Cardiac septum (tissue), 1 donor: ENCODE measurements at places on chromosomes 2 and 18.

- no peak for DNase-seq
Observed at GRCh38 chr2:179377296-179377695, 112.7 kb upstream of the SESTD1 start.

- no peak for DNase-seq
Observed at GRCh38 chr2:193583638-193584400, 1389.1 kb upstream of the TMEFF2 start.

- no peak for DNase-seq
Observed at GRCh38 chr2:60316381-60317033, 236.9 kb downstream of the BCL11A start.

GRCh38 chr2:216350214-216350791 is 22.0 kb downstream of the MARCHF4 start:
- DNase-seq = no peak

- peak; percentile 55 for DNase-seq
Observed at GRCh38 chr2:26555246-26556133, 77.6 kb upstream of the OTOF start.

- DNase-seq = no peak
Observed at GRCh38 chr2:226985583-226985946, 149.7 kb downstream of the RHBDD1 start.

DNA sequence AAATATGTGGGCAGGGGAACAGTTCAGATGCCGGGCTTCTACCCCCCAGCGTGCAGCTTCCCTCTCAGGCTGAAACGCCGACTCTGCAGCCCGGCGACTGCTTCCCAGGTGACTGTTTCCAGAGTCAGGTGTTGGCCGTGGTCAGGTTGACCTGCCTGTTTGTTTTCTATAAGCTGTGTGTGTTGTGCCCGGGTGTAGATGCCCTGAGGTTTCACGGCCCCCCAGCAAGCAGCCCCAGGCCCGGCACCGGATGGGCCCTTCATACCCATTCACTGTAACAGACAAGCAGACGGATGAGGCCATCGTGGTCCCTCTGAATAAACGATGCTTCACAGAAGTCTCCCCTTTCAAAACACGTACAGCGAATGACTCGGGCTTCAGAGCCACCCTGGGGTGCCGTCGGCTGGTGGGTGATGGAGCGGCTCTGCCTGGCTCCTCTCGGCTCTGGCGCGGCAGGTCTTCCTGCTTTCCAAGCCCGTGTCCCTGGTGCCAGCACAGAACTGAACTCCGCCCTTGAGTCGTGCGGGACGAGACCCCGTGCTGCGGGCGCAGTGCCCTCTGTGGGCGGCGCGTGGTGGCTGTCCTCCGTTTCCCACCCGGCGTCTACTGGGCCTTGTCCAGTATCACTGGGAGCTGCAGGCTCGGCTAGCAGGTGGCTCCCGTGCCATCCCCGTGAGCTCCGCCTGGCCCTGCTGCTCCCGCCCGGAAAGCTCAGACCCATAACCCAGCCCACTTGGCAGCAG is 15.0 kb upstream of the KCNG2 start:
- DNase-seq = peak; percentile 69

DNA sequence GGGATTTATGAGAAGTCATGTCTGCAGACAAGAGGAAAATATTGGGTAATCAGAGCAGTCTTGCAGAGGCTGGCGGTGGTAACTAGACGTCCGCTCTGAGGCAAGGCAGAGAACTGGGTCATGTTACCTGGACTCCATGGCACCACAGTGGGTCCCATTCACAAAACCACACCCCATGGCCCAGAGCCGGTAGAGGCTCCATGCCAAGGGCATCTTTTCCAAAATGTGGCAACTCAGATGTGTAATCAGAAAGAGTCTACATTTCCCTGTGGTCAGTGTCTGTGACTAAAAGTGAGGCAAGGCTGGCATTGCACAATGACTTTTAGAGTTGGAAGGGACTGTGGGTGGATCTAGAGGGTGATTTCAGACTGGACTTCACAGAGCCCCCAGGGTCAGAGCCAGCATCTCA is 113.1 kb downstream of the MREG start:
- DNase-seq = no peak

DNA sequence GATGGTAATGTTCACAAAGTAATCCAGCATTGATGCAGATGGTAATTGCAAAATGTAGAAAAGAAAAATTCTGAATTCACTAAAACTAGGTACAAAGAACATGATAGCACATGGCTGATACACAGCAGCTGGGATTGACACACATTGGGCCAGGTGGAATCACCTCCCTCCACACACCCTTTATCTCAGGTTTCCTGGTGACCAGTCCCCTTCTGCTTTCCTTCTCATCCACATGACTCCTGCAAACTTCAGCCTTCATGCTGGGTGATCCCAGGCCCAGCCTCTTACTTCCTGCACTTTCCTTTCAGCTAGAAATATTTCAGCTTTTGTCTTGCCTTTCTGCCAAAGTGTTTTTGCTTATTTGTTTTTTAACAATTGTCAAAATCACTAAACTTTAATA is 246.9 kb downstream of the LNPK start:
- DNase-seq = no peak

DNA sequence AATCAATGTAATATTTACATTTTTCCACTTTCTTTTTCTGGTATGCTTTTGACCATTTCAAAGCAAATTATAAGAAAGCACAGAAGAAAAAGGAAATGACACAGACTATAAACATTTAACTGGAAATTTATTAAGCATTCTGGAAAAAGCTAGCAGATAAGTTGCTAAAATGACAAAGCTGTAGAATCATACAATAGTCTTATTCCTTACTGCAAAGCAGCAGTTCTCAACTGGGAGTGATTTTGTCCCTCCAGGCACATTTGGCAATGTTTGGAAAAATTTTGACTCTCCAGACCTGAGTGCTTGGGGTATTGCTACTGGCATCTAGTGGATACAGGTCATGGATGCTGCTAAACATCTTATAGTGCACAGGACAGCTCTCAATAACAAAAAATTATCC is 75.1 kb downstream of the MBD5 start:
- no peak for DNase-seq

- DNase-seq = no peak
Observed at GRCh38 chr2:183427558-183427957, 303.3 kb downstream of the NUP35 start.

DNA sequence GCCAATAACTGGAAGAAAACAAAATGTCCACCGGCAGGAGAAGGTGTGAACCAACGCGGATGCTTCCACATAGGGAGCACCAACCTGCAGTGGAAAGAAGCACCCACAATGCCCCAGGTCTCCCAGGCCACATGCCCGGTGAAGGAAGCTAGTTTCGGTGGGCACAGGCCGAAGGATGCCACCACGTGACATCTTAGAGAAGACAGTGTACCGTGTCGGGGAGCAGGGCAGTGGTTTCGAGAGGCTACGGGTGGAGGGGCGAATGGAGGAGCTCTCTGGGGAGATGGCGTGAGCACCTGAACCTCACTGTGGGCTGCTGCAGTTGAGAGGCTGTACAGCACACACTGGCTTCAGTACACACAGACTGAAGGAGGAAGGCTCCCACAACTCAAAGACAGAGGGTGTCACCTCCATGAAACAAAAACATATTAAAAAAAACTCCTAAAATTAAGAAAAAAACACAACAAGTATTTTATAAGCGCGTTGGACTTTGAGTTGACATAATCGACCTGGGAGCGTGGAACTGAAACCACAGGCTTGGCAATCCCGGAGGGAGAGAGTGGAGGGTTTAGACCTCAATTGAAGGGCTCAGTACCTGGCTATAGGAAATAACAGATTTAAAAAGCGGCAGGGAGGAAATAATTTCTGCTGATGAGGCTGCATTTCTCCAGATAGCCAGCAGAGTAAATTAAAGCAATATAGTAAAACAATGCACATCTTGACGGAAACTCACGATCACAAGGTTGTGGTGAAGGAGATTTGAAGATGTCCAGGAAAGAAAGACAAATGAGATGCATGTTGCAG is 160.1 kb downstream of the RTP5 start:
- DNase-seq = no peak

- peak; percentile 83 for DNase-seq
Observed at GRCh38 chr2:109510136-109511028, 103.4 kb downstream of the SEPTIN10 start.

DNA sequence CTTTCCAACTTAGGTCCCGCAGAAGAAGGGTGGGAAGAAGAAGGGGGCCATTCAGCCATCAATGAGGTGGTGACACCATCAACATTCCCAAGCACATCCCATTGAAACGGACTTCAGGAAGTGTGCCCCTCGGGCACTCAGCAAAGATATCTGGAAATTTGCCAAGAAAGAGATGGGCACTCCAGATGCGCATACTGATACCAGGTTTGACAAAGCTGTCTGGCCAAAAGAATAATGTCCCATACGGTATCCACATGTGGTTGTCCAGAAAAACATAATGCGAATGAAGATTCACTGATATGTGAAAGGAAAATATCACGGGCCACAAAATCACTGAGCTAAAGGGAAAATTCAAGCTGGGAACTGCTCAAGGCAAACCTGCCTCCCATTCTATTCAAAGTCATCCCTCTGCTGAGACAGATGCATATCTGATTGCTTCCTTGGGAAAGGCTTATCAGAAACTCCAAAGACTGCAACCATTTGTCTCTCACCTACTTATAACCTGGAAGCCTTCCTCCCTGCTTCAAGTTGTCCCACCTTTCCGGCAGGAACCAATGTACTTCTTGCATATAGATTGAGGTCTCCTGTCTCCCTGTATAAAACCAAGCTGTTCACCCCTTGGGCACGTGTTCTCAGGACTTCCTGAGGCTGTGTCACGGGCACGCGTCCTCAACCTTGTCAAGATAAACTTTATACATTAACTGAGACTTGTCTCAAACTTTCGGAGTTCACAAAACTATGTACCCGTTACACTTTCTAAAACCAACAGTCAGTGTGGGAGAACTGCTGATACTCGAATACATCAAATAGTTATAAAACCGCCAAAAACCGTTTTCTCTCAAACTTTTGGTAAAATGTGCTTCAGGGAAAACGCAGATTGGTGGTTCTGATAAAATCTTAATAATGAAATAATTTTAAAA is 1.3 kb upstream of the PDK1 start:
- no peak for DNase-seq

DNA sequence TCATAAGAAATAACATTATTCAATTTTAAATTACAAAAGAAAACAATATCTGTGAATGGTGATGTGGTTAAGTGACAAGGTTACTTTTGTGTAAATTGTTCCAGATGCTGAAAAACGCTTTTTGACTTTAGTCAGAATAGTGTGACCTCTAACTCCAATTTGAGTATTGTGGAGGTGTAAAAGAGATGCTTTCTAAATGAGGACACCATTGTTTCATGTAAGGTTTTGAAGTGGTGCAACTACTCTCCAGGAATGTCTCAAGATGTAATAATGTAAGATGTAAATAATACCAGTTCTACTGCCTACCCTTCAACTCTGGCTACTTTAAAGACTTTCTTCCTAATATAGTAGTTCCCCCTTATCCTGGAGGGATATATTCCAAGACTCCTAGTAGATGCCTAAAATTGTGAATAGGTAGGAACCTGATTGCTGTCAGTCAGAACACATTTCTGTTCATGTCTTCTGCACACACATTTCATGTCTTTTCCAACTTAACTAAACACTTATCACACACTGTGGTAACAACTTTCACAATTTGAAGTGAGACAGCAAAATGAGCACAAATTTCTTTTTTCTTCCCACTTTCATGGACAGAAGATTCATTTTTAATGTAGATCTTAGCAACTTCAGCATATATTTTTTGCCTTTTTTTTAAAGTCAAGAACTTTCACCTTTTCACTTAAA is 39.1 kb upstream of the PPP1R1C start:
- DNase-seq = no peak

- no peak for DNase-seq
Observed at GRCh38 chr2:217066510-217067270, 206.8 kb upstream of the TNP1 start.

GRCh38 chr18:13269521-13270011 is 51.0 kb downstream of the LDLRAD4 start:
- no peak for DNase-seq

GRCh38 chr2:2573658-2574293 is 242.7 kb upstream of the MYT1L start:
- no peak for DNase-seq

DNA sequence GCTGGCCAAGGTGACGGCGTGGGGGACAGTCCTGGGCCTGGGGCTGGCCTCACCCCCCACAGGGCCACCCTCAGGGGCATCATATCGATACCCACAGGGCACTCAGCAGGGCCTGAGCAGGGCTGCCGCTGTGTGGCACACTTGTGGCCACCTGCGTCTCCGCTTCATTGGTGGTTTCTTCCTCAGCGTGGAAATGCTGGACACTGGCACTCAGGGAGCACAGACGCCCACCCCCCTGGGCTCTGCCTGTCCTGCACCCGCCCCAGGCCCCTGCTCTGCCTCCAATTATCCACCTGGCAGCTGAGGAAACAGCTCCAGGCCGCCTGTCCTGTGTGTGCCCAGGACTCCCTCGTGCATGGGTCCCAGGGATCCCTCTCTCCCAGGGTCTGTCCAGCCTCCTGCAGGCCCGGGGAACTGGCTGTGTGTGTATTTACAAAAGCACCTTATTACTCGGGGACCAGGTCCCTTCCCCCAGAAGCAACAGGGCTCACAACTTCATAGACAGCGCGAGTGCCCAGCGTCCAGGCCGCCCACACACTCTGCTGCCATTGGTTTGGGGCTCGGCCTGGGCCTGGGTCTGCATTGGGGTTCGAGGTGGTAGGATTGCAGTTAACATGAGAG is 13.1 kb downstream of the CROCC2 start:
- DNase-seq = peak; percentile 75

- DNase-seq = no peak
Observed at GRCh38 chr2:217650229-217650628, 352.6 kb downstream of the TNS1 start.

DNA sequence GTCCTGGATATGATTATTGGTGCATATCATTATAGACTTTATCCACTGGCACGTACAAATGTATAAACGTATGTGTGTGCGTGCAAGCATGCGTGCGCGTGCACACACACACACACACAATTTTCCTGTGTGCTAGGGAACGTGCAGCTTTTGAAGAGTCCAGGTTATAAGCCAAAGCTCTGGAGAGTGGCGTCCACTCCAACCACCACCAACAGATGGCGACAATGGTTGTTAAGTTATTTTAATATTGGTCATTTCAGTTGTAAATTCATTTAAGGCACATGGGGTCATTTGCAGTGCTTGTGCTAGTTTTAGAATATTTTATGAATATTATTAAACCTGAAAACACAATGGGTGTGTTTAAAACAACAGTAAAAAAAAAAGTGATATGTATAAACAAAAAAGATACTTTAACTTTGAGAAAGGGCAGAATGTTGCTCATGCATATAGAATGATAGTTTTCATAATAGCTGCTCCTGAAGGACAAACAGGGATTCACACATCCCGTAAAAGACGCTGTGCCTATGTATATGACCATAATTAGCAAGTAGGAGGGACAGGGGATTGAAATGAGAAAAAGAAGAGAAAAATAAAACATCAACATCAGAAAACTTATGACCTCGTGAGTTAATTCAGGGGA is 124.2 kb upstream of the ITGB6 start:
- no peak for DNase-seq

DNA sequence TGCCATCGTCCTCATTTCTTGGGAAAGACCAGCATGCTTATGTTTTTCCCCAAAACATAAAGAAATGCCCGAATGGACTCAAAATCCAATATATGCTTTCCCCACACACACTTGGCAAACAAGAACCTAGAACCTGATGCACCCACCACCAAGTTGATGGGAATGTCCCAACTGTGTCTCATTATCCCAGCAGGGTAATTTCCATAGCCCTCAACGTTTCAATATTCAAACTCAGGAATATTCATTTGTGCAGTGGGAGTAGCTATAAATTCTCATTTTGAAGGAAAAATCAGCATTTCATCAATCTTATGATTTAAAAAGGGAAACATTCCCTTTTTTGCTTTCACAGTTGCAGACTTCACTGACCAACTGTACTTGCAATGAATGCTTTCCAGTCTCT is 50.7 kb downstream of the SNORC start:
- no peak for DNase-seq

GRCh38 chr18:2898186-2898640 is 51.4 kb downstream of the EMILIN2 start:
- peak; percentile 74 for DNase-seq
